ENCODE measurements at places on chromosomes 7 and 10.

GRCh38 chr7:126993626-126994213 is 259.0 kb downstream of the GRM8 start:
- peaks cover 2% of the 10 kb centered on the region for H3K36me3 ChIP-seq
- H3K27ac ChIP-seq = no peak overlapping the region
- peaks cover 8% of the 10 kb centered on the region for H3K27me3 ChIP-seq
- H3K4me3 ChIP-seq = no peak overlapping the region
- H3K4me1 ChIP-seq = no peaks in the 10 kb centered on the region

DNA sequence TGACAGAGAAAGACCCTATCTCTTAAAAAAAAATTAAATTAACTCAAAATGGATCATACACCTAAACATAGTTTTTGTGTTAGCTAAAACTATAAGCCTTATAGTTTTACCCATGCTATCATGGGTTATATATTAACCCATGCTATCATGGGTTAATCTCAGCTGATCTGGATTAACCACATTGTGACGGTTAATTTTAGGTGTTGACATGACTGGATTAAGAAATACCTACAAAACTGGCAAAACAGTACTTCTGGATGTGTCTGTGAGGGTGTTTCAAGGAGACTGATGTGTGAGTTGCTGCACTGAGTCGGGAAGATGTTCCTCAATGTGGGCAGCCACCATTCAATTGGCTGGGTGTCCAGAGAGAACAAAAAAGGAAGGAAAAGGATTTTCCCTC is 44.3 kb upstream of the FXYD4 start:
- no peaks in the 10 kb centered on the region for H3K27me3 ChIP-seq
- H3K27ac ChIP-seq = no peak overlapping the region
- no peak for DNase-seq
- H3K4me3 ChIP-seq = no peak overlapping the region
- no peaks in the 10 kb centered on the region for H3K36me3 ChIP-seq
- peaks cover 26% of the 10 kb centered on the region for H3K4me1 ChIP-seq

DNA sequence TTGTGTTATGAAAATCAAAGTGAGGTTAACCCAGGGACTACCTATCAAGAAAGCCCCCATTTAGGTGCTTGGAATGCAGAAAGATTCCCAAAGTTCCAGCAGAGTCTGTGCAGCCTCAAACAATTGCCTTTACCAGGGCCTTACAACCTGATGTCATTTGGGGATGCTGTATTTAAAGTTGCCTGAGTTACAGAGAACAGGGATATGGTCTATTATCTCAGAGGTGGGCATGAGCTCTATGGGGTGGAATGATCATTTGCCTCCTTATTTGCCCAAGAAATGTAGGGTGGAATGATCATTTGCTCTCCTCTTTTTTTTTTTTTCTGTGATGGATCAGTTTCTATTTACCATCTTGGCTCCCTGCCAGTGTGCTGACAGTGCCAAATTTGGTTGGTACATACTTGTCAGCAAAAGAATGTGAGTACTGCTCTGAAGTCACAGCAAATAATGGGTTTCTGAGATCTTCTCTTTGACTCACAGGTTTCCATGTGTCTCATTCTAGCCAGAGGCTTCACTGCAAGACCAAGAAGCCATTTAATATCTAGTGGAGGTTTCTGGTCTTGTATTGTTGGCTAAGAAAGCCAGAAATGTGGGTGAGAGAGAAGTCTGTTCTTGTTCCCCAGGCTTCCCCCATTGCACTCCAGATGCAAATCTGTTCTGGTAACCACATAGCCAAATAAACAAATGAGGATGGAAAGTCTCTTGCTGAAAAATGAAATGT is 45.5 kb upstream of the ZNRF2 start:
- DNase-seq = no peak
- H3K4me3 ChIP-seq = no peak overlapping the region
- peaks cover 3% of the 10 kb centered on the region for H3K4me1 ChIP-seq
- H3K36me3 ChIP-seq = peaks cover 2% of the 10 kb centered on the region
- H3K27me3 ChIP-seq = peaks cover 16% of the 10 kb centered on the region

GRCh38 chr7:101386558-101387231 is 24.0 kb downstream of the COL26A1 start:
- no peak for DNase-seq
- no peak overlapping the region for H3K27ac ChIP-seq
- peaks cover 10% of the 10 kb centered on the region for H3K4me1 ChIP-seq
- no peak overlapping the region for H3K4me3 ChIP-seq
- H3K36me3 ChIP-seq = no peaks in the 10 kb centered on the region

- peaks cover 43% of the 10 kb centered on the region for H3K4me1 ChIP-seq
- peaks cover 8% of the 10 kb centered on the region for H3K36me3 ChIP-seq
- peak overlapping the region; percentile 2 for H3K27ac ChIP-seq
- H3K4me3 ChIP-seq = no peak overlapping the region
- no peaks in the 10 kb centered on the region for H3K27me3 ChIP-seq
Observed at GRCh38 chr10:101686133-101686925, 8.6 kb downstream of the FBXW4 start.

DNA sequence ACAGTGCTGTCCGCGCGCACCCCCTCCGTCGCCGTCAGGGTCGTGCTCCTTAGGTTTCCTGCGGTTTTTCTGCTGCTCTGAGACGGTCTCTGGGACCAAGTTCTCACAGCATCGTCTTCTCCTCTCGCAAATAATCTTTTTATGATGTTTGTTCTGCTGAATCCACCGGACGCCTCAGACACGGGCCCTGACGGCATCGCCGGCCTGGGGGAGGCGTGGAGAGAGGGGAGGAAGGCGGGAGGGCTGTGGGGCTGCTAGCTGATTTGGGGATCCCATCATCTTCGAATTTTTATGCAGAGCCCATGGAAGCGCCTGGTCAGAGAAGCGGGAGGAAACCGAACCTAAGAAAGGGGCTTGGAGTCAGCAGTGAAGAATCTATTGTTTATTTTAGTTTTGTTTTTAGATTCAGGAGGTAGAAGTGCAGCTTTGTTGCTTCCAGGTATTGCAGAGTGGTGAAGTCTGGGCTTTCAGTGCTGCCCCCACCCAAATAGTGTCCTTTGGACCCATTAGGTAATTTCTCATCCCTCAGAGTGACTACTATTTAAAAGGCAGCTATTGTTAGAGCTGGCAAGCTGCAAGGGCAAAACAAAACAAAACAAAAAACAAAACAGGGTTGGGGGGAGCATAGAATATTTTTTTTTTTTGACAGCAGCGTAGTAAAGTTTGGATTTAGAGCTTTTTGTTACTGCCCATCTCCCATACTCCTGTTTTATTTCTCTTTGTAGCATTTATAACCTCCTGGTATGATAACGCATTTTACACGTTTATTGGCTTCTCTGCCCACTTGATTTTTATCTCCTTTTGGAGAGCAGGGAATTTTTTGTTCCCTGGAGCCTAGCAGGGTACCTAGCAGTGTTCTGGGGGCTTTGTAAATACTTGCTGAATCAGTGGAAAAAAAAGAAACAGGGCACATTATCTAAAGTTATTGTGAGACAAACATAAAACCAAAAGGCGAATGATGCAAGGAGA is 92.6 kb downstream of the SPAG6 start:
- DNase-seq = no peak
- H3K36me3 ChIP-seq = peaks cover 2% of the 10 kb centered on the region
- peaks cover 23% of the 10 kb centered on the region for H3K4me1 ChIP-seq

- H3K4me3 ChIP-seq = no peak overlapping the region
- no peak overlapping the region for H3K27ac ChIP-seq
- DNase-seq = no peak
- H3K27me3 ChIP-seq = peaks cover 41% of the 10 kb centered on the region
- H3K36me3 ChIP-seq = peaks cover 5% of the 10 kb centered on the region
Observed at GRCh38 chr10:78664929-78665553, 403.7 kb upstream of the ZMIZ1 start.

GRCh38 chr7:28745351-28745750 is 212.8 kb downstream of the TRIL start:
- no peaks in the 10 kb centered on the region for H3K4me1 ChIP-seq
- no peak overlapping the region for H3K27ac ChIP-seq
- peaks cover 19% of the 10 kb centered on the region for H3K27me3 ChIP-seq
- H3K36me3 ChIP-seq = no peaks in the 10 kb centered on the region
- DNase-seq = no peak

- DNase-seq = no peak
- H3K4me1 ChIP-seq = peaks cover 19% of the 10 kb centered on the region
- H3K27ac ChIP-seq = peak overlapping the region; percentile 85
- peaks cover 4% of the 10 kb centered on the region for H3K27me3 ChIP-seq
- H3K4me3 ChIP-seq = peak overlapping the region; percentile 95
Observed at GRCh38 chr10:89837165-89838043, 136.0 kb downstream of the KIF20B start.

DNA sequence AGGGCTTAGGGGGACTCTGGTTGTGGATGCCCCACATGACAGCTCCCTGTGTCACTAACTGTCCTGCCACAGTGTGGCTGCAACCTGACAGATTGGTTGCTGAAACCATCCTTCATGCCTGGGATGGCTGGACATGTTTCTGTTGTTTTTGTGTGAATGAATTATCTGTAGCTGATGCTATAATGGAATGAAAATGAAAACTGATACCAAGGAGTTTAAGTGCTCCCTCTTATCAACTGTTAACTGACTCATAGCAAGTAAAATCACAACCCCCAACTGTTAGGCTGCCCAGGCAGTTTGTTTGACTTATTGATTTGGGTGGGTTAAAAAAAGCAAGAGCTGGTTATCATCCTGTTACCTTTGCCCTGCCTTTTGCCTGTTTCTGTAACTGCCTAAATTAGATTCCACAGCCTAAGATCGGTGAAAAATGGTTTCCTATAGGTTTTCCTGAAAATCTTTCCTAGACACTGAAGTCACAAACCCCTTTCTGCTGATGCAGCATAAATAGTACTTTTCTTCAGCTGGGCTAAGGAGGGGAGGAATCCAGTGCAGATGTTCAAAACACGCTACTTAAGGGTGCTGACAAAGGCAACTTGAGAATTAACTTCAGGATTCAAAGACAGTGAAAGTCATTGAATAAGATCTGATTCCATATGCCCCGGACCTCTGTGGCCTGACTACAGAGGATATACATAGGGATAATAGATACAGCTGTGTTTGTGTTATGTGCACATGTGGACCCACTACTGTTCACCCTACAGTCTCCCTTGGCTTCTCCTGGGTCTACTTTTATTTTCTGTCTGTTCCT is 5.7 kb downstream of the FRAT2 start:
- peaks cover 6% of the 10 kb centered on the region for H3K36me3 ChIP-seq
- no peak overlapping the region for H3K4me3 ChIP-seq
- peaks cover 42% of the 10 kb centered on the region for H3K4me1 ChIP-seq

GRCh38 chr10:101002456-101002855 is 2.8 kb downstream of the LZTS2 start:
- peaks cover 20% of the 10 kb centered on the region for H3K4me1 ChIP-seq
- H3K27ac ChIP-seq = no peak overlapping the region
- H3K4me3 ChIP-seq = no peak overlapping the region
- no peaks in the 10 kb centered on the region for H3K27me3 ChIP-seq
- no peak for DNase-seq

- no peak for DNase-seq
- no peak overlapping the region for H3K4me3 ChIP-seq
- no peaks in the 10 kb centered on the region for H3K4me1 ChIP-seq
- no peak overlapping the region for H3K27ac ChIP-seq
- H3K36me3 ChIP-seq = no peaks in the 10 kb centered on the region
Observed at GRCh38 chr7:2663121-2663886, 24.7 kb upstream of the AMZ1 start.

Data from T-helper 17 cell (primary cell).